ENCODE measurements at places on chromosomes 1 and 21.

- no peak for DNase-seq
Observed at GRCh38 chr21:42063571-42064521, 7.3 kb upstream of the UMODL1 start.

- no peak for DNase-seq
Observed at GRCh38 chr1:11898086-11898785, 28.0 kb downstream of the KIAA2013 start.

GRCh38 chr1:95438218-95438948, 204.4 kb downstream of the RWDD3 start:
- no peak for DNase-seq

DNA sequence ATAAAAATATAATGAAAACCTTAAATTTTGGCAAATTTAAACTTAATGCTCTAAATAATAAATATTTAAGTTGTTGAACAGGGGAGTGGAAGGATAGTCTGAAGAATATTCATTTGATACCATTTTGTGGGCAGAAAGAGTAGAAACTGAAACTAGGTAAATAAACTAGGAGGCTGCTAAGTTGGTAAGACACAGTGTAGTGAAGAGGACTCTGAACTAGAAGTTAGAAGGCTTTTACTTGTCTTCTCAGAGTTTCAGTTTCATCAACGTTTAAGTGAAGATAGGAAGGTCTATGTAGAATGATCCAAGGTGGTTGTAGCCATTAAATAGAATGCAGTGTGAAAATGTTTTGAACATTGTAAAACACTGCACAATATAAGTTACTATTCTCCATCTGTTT, 516.9 kb downstream of the AMY1C start:
- DNase-seq: no peak

DNA sequence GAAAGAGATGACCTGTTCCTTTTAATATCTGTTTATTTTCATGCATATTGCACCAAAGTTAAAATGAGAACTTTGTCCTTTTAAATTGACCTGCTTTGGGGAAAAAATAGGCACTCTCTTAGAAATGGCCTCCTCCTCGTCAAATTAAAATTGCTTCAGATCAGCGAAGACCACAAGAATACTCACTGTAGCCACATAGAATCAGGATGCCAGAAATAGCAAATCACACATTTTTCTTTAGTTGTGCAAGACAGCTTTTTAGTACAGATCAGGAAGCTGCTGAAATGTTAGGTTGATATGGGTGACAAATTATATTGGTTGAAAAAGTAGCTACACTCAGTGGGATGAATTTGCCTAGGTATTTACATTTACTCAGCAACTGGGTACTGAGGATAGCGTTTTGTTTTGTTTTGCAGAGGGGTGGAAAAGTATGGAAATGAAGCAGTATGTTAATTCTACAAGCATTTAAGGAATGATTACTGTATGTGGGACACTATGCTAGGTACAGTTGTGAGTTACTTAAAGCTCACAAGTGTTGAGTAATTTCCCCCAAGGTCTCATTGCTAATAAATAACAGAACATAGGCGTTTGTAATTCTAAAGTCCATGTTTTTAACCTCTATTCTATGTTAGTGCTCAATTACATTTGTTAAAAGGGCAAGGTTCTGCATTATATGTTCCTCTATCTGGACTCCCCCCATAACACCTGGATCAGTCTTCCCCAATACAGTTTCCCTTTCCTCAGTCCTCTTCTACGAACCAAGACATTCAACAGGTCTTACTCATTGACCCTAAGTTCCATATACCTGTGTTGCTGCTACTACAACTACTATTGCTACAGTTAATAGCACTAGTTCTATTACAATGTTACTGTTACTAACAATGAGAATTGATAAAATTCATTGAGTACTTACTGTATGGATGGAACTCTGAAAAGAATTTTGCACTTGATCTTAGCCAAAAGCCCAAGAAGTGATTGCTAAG, 99.4 kb upstream of the S1PR1 start:
- DNase-seq: peak; percentile 71

- DNase-seq: peak; percentile 53
Observed at GRCh38 chr1:224873434-224874369, 55.8 kb upstream of the DNAH14 start.

DNA sequence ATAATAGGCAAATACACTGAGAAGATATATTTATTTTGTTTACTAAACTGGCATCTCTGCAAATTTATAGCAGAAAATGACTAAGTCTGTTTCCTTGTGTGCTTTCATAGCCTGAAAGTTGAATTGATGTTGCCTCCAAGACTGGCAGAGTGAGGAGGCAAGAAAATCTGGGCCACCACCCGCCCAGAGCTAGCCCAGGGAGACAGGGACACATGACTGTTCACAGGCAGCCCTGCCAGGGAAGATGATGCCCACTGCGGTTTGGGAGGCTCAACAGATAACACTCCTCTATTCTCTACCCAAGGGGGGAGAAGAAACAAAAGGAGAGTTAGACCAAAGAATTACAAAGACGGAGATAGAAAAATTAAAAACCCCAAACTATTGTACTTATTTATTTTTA, 37.1 kb downstream of the OPTC start:
- no peak for DNase-seq

DNA sequence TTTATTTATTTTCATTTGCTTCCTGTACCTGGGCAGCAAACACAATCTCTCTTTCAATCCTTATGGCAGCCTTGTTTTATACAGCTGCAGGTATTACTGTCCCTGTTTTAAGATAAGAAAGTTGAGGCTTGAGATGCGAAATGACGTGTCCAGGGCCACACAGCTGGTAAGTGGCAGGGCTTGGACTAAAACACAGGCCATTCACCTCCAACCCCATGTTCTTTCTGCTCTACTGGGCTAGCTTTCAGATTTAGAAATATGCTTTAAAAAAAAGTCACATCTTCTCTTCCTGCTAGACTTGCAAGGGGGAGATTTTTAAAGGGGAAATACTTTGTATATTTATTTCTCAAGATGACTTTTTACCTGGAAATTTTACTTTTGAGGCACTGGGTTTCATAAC, 62.8 kb downstream of the CNST start:
- DNase-seq: no peak

- no peak for DNase-seq
Observed at GRCh38 chr21:44458971-44459711, 3.8 kb downstream of the LRRC3 start.

DNA sequence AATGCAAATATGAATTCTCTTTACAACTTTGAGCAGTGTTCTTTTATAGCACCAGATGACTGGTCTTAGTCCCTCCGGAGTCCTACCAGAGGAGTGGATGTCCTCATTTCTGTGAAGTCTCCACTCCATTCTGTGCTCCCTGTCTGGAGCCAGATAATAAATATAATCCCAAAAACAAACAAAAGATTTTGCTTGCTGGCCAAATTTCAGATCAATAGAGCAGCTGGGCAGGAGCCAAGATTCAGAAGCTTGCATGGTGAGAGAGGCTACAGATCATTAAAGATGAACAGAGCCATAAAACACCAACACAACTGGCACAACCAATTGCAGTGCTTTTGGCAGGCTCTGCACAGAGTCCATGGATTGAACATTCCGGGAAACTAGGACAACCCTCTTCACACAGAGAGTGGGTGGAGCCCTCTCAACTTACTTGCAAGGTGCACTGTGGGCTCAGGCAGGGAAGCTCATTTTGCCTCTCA, 231.5 kb upstream of the SNX7 start:
- DNase-seq: no peak

DNA sequence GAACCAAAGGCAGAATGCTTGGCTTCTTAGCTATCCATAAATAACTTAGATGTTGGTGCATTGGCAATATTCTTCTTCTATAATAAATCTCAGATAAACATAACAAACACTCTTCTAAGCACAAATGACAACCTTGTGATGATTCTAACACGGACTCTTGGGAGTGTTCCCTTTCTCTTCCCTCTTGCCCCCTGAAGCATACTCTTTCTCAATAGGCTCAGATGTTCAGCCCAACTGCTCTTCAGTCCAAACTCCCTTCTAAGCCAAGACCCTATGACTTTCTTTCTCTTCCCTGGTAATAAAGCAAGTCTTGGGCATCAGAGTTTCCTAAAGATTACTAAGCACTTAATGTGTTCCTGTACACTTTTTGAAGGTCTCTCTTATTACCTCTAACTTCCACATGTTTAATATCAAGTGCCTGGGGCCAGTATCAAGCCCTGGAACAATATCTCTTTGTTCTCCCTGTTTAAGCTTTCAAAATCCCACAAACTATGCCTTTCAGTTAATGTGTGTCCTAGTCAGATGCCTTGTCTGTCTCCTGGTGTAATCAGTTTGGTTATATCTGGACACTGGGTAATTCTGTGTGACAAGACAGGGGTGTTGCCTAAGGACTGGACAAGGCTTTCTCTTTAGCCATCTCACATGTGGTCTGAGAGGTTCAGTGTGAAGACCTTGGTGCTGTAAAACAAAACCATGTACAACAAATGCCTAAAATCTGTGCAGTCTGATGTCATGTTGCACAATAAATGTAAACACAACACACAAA, 92.9 kb upstream of the IVNS1ABP start:
- no peak for DNase-seq

GRCh38 chr1:1116701-1117468, 996 bp upstream of the C1orf159 start:
- DNase-seq: no peak

DNA sequence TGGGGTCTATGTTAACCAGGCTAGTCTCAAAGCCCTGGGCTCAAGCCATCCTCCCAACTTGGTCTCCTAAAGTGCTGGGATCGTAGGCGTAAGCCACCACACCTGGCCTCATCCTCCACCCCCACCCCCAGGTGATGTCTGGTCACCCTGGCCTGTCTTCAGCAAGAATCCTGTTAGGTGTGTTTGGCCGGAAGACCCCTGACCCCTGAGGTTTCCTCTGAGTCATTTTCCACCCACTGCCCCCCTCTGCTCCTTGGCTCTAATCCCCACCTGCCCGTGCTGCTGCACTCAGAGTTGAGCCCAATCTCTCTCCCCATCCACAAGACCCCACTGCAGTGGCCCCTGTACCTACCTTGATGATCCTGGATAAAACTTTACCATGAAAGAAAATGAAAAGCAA, 25.2 kb downstream of the SLC66A1 start:
- DNase-seq: no peak

DNA sequence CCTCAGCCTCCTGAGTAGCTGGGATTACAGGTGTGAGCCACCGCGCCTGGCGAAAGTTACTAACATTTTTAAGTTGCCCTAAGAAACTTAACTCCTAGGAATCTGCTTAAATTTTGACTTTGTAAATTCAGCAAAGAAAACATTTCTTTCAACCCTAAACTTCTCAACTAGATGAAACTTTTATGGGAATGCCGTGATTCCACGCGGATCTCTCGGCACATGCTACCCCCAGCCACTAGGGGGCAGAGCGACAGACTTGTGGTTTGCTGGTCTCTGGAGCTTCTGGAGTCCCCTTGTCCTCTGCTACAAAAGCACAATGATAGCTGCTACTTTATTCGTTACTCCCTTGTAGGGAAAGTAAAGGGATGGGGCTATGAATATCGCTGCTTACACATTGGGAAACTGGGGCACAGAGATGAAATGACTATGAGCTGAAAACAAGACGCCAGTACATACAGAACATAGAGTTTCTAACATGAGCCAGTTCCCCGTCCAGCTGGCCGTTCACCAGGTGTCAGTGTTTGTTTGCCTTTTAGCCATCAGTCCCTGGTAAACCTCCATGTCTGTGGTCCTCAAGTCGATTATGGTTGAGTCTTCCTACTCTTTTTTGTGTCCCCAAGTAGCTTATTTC, 114.7 kb downstream of the PBX1 start:
- no peak for DNase-seq

DNA sequence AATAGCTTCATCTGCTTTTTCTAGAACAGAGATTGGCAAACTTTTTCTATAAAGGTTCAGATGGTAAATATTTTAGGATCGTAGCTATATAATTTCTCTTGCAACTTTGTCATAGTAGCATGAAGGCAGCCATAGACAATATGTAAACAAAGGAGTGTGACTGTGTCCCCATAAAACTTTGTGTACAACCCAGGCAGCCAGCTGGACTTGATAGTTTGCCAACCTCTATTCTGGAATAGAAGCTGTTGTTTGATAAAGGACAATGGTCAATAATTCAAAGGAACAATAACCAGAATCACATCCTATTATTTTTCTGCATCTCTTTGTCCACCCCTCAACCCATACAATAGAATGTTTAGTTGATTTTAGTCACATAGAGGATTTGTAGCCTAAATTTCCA, 286.7 kb downstream of the LMX1A start:
- no peak for DNase-seq

DNA sequence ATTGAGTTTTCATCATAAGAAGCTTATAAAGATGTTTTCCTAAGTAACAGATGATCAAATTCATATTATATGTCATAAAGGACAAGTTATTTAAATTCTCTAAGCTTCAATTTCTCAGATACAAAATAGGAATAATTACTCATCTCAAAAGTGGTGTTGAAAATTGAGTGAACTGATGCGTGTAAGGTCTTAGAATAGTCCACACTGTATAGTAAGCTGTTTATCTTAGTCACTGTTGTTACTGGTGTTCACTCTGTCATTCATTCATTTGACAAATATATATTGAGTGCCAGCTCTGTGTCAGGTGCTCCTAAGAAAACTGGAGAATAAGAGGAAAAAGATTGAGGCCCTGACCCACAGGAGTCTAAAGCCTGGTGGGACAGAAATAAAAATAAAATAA, 186.3 kb upstream of the BRINP3 start:
- no peak for DNase-seq

- DNase-seq: no peak
Observed at GRCh38 chr1:40567825-40568224, 36.4 kb downstream of the ZNF684 start.

DNA sequence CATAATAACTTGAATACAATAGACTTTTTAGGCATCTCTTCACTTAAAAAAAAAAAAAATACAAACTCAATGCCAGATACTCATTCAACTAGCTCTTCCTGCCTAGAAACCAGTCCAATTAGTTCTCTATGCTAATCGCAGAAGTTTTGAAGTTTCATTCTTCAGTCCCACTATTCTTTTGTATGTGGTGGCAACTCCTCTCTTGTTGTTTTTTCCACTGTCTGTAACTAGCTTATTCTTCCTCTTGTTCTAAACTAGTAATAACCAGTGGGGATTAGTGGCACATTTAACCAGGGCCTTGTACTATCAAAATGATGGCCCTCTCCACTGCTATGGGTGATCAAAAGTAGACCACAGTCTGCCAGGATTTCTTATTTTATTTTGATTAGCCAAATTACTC, 52.5 kb downstream of the SELENOF start:
- DNase-seq: no peak

DNA sequence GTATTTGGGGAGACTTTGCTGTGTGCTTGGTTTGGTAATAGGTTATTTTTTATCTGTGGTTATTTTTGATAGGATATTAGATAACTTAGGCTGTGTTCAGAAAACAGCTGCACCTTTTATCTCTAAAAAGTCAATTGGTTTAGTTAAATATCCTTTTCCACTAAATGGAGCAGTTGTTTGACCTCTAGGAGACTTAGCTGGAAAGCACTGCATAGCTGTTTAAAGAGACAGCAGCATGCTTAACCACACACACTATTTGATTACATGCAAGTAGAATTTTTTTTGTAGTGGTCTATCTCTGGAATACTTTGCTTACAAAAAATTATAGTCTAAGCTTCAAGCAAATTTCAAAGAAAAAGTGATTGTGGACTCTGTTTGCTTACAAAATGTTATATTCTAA, 6.5 kb upstream of the PALMD start:
- DNase-seq: no peak
